ENCODE measurements at places on chromosomes 11 and 22. TPM values are rescaled to one million over a fixed set of nuclear protein-coding genes. Genes with fewer than 3 reads are reported as not detected.

The CD3D gene
- total RNA-seq: not detected

DNA sequence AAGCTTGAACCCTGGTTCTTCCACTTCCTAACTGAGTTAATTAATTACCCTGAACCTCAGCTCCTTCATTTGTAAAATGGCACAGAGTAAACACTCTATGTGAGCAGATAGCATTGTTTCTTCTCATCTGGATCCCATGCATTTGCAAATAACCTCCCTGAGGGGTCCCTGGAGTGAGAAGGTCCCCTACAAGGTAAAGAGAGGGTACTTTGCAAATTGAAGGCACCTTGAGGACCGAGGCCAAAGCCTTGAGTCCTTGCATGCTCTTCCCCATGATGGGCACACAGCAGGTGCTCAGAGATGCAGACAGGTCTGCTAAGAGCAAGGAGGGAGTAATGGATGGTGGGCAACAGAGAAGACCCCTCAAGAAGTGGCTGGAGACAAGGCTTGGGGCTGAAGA lies 33.2 kb downstream of the OTOG start:
- no peak for DNase-seq

GRCh38 chr11:36985562-36985961 lies 387.5 kb upstream of the RAG2 start:
- DNase-seq: no peak

The PLET1 gene
- not detected for total RNA-seq

The DERL3 gene
- 1.9 TPM for total RNA-seq

The SNU13 gene
- total RNA-seq: 155 TPM

The SHISA8 gene
- total RNA-seq: not detected

Data from foreskin keratinocyte (primary cell).